Stimulated activated CD8-positive, alpha-beta memory T cell treated with anti-CD3 and anti-CD28 coated beads, Interleukin-2, amount 100 ng/mL, for 48 hours (primary cell): ENCODE measurements at places on chromosomes 2 and 18.

- DNase-seq = no peak
Observed at GRCh38 chr2:4338345-4338744, 635.0 kb downstream of the DCDC2C start.

- no peak for DNase-seq
Observed at GRCh38 chr2:85907671-85908157, 18.9 kb upstream of the ST3GAL5 start.

DNA sequence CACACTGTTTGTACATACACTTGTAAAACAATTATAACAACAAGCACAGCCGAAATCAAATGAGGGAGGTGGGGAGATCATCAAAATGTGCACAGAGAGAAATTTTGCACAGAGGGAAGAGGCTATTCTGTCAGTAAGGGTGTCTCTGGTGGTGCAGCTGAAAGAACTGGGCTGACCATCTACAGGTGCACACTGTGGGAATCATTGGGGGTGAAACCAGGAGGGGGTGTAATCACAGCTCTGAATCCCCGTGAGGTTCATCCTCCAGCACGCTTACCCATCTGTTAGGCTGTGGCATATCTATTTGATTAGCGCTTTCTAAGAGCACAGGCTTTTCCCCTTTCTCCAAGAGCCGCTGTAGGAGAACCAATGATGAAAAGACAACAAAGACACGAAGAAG lies 389.9 kb upstream of the CDH20 start:
- no peak for DNase-seq

GRCh38 chr18:26383454-26384270 lies 157.4 kb downstream of the TAF4B start:
- DNase-seq = no peak

GRCh38 chr18:45232061-45232460 lies 383.2 kb upstream of the SLC14A2 start:
- no peak for DNase-seq

DNA sequence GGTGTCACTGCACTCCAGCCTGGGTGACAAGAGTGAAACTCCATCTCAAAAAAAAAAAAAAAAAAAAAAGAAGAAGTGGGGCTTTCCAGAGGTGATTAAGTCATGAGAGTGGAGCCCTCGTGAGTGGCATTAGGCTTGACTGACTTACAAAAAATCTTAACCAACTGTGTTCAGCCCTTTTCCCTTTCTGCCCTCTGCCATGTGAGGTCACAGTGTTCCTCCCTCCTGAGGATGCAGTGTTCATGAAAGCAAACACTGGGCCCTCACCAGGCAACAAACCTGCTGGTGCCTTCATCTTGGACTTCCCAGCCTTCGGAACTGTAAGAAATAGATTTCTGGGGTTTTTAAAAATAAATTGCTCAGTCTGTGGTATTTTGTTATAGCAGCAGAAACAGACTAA lies 37.0 kb upstream of the METTL21A start:
- no peak for DNase-seq

DNA sequence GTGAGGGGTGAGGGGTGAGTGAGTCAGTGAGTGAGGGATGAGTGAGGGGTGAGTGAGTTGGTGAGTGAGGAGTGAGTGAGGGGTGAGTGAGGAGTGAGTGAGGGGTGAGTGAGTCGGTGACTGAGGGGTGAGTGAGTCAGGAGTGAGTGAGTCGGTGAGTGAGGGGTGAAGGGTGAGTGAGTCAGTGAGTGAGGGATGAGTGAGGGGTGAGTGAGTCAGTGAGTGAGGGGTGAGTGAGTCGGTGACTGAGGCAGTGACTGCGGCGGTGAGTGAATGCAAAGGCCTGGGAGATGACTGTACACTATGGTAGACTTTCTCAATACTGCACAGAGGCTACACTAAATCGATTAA lies 16.6 kb downstream of the THAP4 start:
- DNase-seq = no peak

- DNase-seq = no peak
Observed at GRCh38 chr2:10342245-10342951, 39.7 kb downstream of the HPCAL1 start.

GRCh38 chr2:35220461-35220860 lies 1135.1 kb upstream of the CRIM1 start:
- no peak for DNase-seq

GRCh38 chr2:186919296-186919695 lies 70.3 kb upstream of the ZSWIM2 start:
- no peak for DNase-seq

GRCh38 chr2:68236876-68237275 lies 15.5 kb downstream of the PPP3R1 start:
- DNase-seq = no peak

- DNase-seq = no peak
Observed at GRCh38 chr18:28522236-28522635, 345.3 kb upstream of the CDH2 start.

GRCh38 chr2:195763866-195764265 lies 106.8 kb downstream of the SLC39A10 start:
- no peak for DNase-seq

GRCh38 chr2:195570329-195570728 lies 86.7 kb upstream of the SLC39A10 start:
- no peak for DNase-seq

GRCh38 chr18:23662309-23663263 lies at the start of gene ANKRD29:
TSS of gene ANKRD29 (minus strand) at chr18:23662911. CDS start at chr18:23662730, 181 bp downstream.
- peak; percentile 20 for DNase-seq

GRCh38 chr2:237059155-237059875 lies 26.4 kb upstream of the COPS8 start:
- DNase-seq = no peak

DNA sequence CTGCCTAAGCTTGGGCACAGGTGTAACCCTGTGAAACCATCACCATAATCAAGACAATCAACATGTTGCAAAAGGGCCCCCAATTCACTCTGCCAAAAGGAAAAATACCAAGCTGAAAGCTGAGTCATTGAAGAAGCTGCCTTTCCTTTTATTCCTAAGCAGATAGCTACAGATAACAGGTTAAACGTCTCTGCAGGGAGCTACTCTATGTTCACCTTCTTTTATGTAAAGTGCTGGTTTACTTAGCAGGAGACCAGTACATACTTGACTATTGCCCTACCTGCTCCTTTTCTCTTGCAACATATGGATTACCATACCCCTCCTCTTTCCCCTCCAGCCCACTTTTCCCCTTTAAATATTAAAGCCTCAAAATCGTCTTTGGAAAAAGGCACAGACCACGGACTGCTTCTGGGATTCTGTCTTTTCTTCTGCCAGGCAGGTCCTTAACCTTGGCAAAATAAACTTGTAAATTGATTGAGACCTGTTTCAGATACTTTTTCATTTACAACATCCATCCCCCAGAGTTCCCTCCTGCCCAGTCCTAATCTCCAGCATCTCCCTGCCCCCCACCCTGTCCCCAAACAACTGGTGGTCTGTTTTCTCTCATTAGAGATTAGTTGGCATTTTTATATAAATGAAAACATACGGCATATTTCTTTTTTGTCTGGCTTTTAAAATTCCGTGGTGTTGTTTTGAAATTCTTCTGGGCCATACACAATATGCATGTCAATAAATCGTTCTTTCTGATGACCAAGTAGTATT lies 37.8 kb upstream of the LDLRAD4 start:
- DNase-seq = no peak

- DNase-seq = no peak
Observed at GRCh38 chr2:205904873-205905272, 181.1 kb downstream of the INO80D start.

- DNase-seq = no peak
Observed at GRCh38 chr18:31398191-31398590, 21.6 kb downstream of the DSG4 start.

DNA sequence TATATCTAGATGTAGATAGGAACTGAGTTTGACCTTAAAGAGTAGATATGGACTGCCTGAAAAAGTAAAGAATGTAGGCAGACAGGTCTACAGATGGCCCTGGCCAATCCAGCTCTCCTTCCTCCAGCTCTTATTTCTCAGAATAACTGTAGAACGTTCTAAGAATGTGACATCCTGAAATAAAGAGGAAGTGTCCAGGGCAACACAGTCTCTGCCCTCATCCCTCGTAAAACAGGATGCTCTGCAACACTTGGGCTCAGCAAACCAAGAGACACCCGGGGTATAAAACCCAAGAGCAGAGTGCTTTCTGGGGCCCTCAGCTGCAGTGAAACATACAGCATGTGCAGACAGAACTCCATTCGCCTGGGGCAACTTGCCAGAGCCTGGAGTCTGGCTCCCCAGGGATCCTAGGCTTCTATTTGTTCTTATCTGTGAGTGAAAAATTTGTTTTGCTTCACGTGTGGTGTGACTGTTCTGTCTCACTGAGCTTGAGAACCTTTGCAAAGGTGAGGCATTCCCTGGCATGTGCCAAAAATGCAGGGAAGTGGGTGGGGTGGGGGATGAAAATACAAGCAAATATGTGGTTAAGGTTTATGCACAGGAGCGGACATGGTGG lies 401.0 kb downstream of the SETBP1 start:
- DNase-seq = no peak

DNA sequence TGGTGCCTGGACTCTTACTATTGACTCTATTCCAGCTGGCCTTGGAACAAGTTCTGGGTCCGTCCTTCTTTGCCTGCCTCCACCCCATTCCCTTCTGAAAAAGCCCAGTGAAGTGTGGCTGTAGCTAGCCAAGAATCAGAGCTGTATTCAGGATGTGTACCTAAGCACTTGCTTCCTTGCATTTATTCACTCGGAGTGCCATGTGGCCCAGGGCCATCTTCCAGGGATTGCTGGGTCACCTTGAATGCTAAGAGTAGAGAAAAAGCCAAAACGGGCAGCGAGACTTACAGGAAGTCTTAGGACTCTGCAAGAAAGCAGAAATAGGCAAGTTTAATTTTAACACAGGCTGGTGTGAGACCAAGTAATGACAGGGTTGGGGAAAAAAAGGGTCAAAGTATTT lies 4.1 kb downstream of the ITGA6 start:
- no peak for DNase-seq

DNA sequence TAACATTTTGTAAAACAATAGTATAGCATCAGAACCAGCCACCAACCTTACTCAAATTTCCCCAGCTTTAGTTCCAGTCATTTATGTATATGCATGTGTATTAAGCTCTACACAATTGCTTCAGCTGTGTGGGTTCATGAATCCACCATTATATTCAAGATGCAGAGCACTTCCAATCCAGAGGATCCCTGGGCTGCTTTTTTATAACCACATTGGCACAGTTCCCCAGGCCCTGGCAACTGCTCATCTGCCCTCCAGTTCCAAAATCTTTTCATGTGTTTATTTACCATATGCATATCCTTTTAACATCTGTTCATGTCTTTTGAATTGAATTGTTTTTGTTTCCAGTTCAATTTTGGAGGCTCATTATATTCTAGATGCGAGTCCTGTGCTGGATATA lies 482.9 kb upstream of the HS6ST1 start:
- no peak for DNase-seq

DNA sequence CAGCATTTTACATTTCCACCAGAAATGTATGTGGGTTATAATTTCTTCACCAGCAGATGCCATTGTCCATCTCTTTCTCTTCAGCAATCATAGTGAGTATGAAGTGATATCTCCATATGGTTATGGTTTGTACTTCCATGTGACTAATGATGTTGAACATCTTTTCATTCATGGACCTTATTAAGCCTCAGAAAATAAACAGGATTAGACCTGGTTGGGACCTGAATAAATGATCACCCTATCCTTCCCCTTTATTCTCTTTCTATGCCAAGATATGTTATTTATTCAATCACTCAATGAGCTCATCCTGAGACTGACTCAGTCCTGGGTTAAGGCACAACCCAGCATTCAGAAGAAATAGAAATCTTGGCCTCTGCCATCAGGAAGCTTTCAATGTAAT lies 86.6 kb downstream of the ANTXR1 start:
- no peak for DNase-seq

DNA sequence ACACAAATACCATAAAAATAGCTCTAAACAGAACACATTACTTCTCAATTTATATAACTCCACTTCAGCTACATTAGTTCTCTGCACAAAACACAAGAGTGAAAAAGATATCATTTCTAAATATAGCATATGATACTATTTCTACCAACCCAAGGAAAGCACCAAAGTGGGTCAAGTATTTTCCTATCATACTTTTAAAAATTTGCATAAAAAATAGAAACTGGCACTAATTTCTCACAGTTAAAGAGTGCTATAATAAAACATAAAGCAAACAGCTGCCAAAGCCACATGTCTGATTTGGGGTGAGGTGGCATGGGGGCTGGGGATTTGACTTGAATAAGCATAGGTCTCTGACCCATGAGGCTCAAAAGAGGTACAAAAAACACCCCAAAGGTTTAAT lies 61.5 kb downstream of the BARD1 start:
- no peak for DNase-seq

- no peak for DNase-seq
Observed at GRCh38 chr2:224217233-224217961, 178.3 kb upstream of the SERPINE2 start.

GRCh38 chr2:75577280-75577679 lies 16.5 kb upstream of the EVA1A start:
- no peak for DNase-seq

DNA sequence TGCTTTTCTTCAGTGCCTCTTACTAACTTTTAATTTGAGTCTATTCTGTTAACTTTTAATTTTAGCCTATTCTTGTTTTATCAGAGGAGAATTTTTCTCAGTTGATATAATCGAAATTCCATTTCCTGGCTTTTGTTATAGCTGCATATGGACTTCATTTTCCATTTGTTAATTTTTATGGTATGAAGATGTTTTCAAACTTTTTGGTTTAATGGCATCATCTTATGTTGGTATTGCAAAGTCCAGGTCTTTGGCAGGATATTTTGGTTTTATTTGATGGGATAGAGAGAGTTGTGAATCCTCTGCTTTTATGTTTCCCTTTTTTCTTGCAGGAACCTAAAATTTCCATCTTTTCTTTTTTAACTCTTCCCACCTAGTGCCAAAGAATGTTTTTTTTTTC lies 70.9 kb upstream of the RAPGEF4 start:
- no peak for DNase-seq

DNA sequence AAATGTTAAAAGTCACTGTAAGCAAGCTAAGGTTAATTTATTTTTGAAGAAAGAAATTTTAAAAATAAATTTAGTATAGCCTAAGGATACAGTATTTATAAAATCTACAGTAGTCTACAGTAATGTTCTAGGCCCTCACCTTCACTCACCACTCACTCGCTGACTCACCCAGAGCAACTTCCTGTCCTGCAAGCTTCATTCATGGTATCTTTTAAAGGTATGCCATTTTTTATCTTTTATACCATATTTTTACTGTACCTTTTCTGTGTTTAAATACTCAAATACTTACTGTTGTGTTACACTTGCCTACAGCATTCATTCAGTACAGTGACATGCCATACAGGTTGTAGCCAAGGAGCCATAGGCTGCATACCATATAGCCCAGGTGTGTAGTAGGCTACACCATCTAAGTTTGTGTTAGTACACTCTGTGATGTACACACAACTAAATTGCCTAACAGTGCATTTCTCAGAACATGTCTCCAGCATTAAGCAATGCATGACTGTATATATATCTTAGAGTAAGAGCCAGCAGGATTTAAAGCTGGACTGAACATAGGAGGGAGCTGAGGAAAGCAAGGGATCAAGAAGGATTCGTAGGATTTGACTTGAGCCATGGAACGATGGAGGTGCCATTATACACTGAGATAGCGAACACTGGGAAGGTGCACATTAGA lies 83.1 kb upstream of the KLF7 start:
- DNase-seq = no peak

GRCh38 chr2:211654211-211654780 lies 884.3 kb downstream of the ERBB4 start:
- DNase-seq = no peak

GRCh38 chr2:59176737-59177136 lies 935.6 kb upstream of the FANCL start:
- no peak for DNase-seq

GRCh38 chr2:167616997-167617396 lies 630.4 kb downstream of the STK39 start:
- DNase-seq = no peak
